Neuronal stem cell (in vitro differentiated cells): ENCODE measurements at places on chromosomes 3 and 15.

DNA sequence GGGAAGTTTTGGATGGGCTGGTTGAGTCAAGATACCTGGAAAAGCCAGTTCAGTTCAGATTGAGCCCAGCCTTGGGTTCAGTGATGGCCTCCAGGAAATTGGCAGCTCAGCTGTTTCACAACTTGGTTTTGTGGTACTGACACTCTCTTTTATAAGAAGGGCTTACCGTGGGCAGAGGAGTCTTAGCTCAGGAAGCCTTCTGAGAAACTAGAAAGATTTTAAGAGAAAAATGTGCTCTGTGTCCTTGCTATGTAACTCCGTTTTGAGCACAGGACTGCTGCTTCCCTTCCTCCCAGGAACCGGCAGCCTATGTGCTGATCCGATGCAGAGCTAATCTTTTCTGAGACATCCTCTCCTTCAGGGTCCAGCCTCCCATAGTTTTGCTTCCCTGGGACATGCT is 46.6 kb upstream of the RASGRP1 start:
- DNase-seq: no peak

- DNase-seq: peak; percentile 41
Observed at GRCh38 chr15:64856429-64857145, 14.9 kb downstream of the PLEKHO2 start.

DNA sequence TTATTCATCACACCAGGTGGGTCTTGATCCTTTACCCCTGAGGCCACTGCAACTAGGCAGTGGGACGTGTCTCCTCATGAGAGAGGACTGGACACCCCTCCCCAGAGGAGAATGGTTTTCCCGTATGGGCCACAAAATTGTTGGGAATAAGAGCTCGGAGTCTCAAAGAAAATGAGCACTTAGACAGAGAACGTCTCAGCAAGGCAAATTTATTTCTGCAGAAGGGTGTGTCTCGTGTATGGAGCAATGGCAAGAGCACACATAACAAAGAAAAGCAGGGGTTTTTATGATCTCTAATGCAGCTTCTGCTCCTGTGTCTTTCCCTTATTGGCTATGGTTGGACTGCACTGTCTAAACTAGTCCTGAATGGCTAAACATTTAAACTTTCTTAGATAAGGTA is 803.5 kb downstream of the PLOD2 start:
- no peak for DNase-seq

GRCh38 chr15:35196273-35196672 is 111.2 kb upstream of the NANOGP8 start:
- DNase-seq: no peak

GRCh38 chr3:110318108-110318507 is 753.5 kb upstream of the NECTIN3 start:
- no peak for DNase-seq

DNA sequence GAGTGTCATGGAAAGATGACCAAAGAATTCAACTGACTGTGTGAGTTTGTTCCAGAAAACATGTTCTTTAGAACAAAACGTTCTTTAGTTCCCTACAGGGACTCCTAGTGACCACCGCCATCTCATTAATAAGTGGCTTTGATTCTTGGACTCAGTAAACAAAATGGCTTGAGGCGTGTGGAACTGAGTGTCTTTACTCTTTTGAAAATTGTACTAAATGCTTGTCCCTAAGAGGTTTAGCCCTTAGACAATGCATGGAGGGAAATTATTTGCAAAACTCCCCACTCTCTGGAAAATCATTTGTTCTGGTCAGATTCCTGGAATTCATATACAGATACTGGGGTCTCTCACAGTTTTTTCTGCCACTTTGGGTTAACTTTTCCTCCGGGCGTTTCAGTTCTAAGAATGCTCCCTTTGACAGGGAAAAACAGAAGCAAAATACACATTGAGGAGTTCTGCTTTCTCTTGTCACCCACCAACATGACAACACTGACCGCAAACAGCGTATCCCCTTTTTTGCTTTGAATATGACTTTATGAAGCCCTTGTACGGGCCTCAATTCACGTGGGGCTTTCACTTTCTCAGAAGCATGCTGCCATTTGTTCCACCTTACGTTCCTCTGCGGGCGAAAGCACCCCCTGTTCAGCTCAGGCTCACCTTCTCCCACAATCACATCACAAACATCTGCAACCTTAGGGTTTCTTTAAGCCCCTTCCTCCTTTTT is 15.3 kb upstream of the NRROS start:
- DNase-seq: no peak

DNA sequence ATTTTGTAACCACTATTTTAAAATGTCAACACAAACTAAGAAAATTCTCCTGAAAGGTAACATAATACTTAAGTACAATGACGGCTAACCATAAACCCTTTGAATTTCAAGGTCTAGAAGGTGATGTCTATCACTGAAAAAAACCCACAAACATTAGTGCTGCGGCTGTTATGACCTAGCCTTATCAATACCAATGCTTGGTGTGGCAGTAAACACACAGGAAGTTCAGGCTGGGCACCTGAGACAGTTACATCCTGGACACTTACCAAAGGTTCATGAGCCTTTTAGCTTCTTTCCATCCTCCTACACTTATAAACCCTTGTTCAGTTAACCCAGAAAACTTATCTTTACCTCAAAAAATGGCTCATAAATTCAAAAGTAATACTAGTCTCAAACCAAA is 5.8 kb downstream of the HSPBAP1 start:
- DNase-seq: no peak
